ENCODE measurements at places on chromosomes 3 and 15.
A peak's percentile ranks its signal among the peaks of the same experiment; 100 is the strongest.

GRCh38 chr15:90563463-90563862, 33.7 kb downstream of the CRTC3 start:
- no peak for DNase-seq

- DNase-seq, result peak; percentile 42
Measured at GRCh38 chr3:48187301-48187578, 977 bp downstream of the CDC25A start.

GRCh38 chr15:66951531-66952320, 113.7 kb upstream of the SMAD3 start:
- DNase-seq, result peak; percentile 45

DNA sequence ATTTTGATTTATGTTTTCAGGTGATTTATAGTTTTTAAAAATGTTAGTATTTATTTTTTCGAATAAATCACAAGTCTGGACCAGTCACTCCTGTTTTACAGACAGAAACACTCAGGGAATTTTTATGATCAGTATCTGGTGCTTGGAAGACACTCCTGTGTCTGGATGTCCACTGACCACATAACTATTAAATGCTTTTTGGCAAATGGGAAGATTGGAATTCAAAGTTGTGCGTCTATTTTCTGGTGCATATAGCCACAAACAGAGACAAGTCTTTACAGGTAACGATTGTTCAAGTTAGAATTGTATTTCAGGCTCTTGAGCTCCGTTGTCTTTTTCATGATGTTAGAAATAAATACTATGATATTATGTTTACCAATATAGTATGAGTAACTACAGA, 12.2 kb downstream of the CP start:
- DNase-seq, result no peak

DNA sequence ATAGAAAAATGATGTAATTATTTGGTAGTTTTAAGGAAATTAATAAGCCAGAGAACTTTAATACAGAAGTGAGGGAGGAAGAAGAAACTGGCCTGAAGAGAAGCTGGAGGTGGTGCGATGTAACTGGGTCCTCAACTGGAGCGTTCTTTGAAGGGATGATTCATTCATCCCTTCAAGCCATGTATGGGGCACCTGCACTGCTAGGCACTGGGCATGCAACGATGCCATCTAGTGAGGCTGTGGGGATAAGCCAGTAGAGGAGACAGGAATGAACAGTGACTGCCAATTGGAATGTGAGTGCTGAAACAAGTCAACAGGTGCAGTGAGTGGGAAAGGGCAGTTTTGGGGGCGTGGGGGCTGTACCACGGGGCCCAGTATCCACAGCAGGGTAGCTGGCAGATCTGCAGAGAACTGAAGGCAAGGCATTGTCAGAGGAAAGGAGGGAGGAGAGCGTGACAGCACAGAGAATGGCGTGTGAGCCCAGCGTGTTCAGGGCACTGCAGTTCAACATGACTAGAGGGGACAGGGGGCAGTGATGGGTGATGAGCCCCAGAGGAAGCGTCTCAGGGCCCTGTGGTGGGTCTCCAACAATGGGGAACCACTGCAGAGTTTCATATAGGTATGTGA, 3.8 kb upstream of the KIF23 start:
- DNase-seq, result peak; percentile 63

DNA sequence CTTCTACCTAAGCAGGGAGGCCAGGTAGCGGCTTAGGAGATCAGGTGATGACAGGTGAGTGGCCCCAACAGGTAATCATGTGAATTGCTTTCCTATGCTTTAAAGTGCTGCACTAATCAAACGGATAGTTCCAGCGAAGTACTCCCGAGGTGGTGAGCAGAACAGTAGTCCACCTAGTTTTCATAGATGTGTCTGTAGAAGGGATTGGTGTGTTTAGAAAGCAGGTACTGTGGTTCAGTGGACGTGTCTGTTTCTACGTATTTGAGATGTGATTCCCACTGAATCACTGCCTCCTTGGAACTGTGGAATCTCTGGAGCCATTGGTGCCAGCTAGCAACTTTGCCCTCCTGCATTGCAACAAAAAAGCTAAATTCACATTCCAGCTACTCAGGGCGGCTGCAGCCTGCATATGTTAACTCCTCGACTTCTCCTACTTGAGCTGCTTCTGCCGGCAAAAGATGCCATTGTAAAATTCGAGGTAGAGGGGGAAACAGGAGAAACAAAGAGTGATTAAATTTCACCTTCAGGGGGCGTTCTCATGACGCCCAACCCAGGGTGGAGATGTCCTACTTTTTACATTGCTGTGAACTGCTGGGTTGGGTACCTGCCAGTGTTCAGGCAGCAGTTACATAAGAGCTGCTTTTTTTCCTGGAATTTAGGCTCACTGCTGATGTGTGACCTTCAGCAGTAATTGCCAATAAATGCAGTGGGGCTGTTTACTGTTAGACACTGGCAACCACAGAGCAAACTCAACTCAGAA, 227.3 kb downstream of the ITPR1 start:
- DNase-seq, result peak; percentile 92

DNA sequence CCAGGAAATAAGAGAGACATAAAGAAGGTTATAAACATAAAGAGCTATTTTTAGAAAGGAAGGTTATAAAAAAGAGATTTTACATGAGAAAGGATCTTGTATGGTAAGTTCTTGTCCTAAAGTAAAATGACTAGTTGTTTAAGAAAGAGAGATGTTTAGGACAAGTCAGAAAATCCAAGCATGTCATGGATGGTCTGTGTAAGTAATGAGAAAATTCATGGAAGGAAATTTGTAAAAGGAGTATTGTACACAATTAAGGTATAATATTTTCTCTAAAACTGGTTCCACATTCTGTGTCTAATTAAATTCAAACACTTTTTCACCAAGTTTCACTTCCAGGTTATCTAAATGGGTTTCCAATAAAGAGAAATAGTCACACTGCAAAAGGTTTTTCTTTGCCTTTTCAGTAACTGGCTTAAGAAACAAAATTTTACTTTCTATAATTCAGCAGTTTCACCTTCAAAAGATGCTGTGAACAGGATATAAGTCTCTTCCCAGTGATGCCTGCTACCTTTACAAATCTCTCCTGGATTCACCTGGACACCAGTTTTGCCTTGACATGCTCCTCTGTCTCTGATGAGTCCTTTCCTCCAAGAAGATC, 455.7 kb downstream of the ZIC1 start:
- peak; percentile 10 for DNase-seq

DNA sequence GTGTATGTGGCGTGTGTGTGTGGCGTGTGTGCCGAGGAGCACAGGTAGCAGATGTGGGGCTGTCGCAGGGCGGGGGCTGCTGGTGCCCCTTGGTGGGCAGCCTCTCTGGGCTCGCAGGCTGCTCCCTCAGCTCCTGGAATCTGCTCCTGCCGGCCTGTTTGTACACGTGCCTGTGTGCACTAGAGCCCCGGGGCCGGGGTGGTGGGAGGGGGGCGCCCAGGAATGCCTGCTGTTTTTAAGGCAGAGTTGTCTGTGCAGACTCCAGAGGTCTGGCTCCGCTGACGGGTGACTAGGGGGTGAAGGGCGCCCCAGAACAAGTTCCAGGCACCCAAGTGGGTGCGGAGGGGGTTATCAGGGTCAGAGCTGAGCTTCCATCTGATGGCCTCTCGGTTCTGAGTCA, 112.2 kb downstream of the FBLN2 start:
- no peak for DNase-seq
